ENCODE measurements at places on chromosomes 3 and 15.
A peak's percentile ranks its signal among the peaks of the same experiment; 100 is the strongest.

GRCh38 chr3:150073031-150073430, 102.3 kb upstream of the PFN2 start:
- DNase-seq = peak; percentile 66

GRCh38 chr3:171986757-171987518, 52.4 kb upstream of the FNDC3B start:
- peak; percentile 53 for DNase-seq

GRCh38 chr15:58931987-58932588, 1.4 kb downstream of the SLTM start:
- DNase-seq = peak; percentile 47

GRCh38 chr3:129574206-129574605, 31.2 kb downstream of the H1-8 start:
- no peak for DNase-seq

DNA sequence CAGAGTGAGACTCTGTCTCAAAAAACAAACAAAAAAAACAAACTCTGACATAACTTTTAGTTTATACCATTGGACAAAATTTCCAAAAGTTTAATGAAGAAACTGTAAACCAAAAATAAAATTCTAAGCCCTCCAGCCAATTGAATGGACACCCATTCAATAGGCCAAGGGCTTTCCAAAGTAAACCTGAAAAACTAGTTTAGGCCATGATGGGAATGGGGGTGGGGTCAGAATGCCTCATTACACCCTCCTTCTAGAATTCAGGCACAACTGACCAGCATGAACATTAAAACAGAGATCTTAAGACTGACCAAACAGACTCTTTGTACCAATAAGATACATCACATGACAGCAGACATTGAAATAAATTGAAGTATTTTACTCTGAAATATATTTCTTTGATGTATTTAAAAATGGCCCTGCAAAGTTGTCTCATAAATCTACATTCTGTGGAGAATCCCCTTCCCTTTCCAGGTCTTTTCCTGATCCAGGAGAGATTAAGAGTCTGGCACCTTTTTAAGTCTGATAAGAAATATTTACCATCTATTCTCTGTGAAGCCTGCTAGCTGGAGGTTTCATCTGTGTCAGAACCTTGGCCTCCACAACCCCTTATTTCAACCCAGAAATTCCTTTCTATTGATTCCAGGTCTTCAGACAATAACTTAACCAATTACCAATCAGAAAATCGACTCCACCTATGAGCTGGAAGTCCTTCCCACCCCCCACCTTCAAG, 15.7 kb downstream of the THOC7 start:
- DNase-seq = no peak

DNA sequence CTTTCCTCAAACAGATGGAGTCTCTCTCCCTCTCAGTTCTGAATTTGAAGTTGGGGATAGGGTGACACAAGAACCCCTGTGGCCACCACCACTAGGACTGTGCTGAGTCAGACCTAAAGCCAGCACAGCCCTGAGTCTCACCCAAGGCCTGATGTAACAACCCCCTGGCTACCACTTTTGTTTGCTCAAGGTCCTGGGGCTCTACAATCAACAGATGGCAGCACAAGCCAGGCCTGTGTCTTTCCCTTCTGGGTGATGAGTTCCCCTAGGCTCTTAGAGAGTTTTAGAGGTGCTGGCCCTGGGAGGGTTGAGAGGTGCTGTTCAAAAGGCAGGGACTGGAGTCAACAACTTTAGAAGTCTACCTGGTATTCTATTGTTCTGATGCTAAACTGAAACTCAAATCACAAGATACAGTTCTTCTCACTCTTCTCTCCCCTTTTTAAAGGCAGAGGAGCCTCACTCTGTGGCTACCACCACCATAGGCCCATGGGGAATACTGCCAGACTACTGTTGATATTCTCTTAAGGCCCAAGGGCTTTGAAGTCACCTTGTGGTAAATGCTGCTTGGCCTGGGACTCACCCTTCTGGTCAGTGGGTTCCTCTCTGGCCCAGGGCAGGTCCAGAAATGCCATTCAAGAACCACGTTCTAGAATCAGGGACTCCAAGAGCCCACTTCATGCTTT, 6.5 kb downstream of the OR5K4 start:
- no peak for DNase-seq

- DNase-seq = no peak
Observed at GRCh38 chr3:71487418-71487817, 96.1 kb downstream of the FOXP1 start.

DNA sequence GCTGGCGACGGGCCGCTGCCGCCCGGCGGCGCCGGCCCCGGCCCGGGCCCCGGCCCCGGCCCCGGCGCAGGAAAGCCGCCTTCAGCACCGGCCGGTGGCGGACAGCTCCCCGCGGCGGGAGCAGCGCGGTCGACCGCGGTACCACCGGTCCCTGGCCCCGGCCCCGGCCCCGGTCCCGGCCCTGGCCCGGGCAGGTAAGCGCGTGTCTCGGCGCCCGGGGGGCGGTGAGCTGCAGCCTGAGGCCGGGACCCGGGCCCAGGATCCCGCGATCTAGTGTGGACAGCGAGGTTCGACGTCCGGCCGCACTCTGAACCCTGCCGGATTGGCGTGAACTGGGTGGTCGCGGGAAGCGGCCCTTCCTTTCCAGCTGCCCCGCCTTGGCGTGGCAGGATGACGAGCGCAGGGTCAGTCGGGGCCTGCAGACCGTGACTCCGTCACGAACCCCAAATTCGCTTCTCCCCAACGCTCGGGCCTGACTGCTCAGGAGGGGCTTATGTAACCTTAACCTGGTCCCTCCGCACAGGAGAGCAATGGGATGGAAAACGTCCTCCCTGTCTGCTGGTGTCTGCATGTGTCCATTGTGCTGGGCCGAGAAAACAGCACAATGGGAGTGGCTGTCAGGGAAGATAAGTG, 472 bp downstream of the BSN start:
- DNase-seq = no peak

- DNase-seq = peak; percentile 63
Observed at GRCh38 chr3:148642616-148643015, 55.1 kb upstream of the AGTR1 start.

DNA sequence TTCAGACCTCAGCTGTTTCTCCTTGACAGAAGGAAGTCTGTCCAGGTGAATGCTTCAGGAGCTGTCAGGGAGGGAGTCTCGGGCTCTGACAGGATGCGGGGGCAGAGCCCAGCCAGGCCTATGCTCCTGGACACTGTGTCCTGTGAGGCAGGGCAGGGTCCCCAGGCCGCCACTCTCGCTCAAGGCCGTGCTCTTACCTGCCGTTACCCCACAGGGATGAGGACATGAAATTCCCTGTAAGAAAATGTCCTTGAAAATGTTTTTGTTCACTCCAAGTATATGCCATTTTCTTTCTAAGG, 63.9 kb downstream of the BOC start:
- no peak for DNase-seq

- peak; percentile 31 for DNase-seq
Observed at GRCh38 chr3:24714436-24714835, 219.8 kb upstream of the THRB start.

- DNase-seq = peak; percentile 34
Observed at GRCh38 chr15:85749261-85750151, 45.2 kb downstream of the KLHL25 start.

DNA sequence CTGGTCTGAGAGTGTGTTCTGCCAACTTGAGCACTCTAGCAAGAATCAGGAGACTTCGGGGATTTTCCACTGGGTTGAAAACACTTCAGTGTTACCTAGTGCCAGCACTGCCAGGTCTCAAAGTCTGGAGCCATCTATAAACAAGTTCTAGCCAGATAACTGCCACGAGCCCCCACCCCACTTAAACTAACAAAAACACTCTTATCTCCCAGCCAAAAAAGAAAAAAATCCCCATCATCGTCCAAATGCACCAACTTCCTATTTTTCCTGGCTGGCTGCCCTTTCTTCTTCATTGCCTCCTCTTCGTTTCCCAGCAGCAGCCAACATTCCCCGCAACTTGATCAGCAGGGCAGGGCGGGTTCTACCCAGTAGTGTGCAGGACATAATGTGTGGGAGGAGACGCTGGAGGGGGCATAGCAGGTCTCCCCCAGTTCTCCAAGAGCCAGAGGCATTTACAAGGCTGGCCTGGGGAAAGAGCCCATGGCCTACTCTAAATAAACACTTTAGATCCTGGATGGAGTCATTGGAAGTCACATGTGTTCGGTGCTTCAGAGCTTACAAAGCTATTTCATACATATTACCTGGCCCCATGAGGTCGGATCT, 29.5 kb downstream of the C2CD4B start:
- DNase-seq = peak; percentile 24

- no peak for DNase-seq
Observed at GRCh38 chr3:37712421-37712820, 149.3 kb upstream of the CTDSPL start.

DNA sequence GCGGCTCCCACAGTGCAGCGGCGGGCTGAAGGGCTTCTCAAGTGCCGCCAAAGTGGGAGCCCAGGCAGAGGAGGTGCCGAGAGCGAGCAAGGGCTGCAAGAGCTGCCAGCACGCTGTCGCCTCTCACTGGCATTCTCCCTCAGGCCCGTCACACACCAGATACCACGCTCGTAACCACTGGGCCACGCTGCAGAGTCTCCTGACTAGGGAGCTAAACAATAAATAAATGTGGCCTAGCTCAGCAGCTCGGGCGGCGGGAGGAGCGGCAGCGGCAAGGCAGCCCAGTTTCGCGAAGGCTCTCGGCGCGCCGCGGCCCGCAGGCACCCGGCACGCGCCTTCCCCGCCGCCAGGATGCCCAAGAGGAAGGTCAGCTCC, 55.9 kb upstream of the FAM174B start:
- no peak for DNase-seq

DNA sequence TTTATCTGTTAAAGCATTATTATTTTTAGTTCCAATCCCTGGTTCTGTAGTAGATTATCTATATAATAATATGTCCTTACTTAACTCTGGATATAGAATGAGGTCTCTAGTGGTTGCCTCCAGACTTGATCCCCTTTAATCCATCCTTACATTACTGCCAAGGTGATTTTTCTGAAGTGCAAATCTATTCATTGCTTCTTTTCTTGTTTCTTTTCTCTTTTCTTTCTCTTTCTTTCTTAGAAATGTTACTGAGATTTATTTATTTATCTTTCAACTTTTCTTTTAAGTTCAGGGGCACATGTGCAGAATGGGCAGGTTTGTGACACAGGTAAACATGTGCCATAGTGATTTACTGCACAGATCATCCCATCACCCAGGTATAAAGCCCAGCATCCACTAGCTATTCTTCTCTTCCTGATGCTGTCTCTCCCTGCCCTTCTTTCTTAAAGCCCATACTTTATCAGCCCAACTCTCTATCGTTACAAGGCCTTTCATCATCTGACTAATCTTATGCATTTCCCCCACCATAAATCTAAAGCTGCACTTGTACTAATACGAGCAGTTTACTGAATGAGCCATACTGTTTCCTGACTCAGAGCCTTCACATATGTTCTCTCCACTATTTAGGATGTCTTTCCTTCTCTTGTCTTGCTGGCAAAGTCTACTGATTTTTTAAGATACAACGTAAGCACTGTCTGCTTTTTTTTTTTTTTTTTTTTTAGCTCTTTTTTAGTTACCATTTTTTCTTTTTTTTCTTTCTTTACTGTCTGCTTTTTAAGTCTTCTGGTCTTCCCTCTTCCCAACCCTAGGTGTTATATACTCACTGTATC, 4.6 kb downstream of the GLCE start:
- peak; percentile 81 for DNase-seq

DNA sequence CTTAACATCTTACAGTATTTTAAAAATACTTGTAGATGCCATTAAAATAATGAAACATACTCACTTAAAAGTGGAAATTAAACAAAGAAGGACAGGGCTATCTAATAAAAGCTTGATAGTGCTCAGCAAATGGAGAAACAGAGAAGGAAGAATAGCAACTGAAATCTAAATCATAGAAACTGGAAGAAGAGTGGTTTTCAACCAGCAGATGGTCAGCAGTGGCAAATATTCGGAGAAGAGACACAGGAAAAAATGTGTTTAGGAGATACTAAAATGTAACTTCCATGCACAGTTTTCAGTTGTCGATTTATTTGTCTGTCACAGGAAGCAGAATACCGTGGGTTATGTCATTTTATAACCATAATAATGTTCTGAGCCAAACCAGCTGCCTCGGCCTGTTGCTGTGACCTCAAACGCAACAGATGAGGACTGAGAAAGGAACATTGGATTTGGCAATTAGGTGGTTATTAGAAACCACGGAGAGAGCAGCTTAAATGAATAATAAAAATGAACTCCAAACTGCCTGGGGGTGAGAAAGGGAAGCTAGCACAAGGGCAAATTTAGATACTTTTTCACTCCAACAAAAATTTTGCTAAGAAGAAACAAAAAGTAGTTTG, 246.6 kb upstream of the KCNMB2 start:
- DNase-seq = no peak

GRCh38 chr3:167882057-167882667, 146.6 kb downstream of the SERPINI1 start:
- DNase-seq = peak; percentile 48

DNA sequence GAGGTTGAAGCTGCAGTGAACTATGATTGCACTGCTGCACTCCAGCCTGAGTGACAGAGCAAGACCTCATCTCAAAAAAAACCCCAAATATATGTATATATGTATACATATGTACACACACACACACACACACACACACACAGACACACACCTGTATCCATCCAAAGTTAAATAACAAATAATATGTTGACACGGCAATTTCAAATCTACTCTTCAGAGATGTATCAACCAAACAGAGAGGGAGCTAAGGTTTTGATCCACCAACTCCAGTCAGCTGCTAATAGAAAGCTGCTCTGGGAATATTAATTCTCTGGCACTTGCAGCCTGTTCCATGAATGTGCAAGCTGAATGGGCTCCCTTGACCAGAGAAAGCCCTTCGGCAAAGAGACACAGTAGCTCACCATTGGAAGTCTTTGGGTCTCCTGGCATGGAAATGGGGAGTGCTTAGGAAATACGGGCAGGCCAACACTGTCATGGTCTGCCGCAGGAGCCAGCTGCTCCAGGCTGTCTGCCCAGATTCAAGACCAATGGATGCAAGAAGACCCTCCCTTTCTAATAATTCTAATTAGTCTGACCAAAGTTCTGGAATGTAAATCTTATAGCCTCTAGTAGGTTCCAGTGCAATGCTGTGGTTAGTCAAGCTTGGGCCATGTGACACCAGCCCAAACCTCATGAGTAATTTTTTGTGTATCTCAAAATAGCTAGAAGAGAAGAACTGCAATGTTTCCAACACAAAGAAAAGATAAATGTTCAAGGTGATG, 299.8 kb downstream of the KBTBD8 start:
- DNase-seq = no peak

DNA sequence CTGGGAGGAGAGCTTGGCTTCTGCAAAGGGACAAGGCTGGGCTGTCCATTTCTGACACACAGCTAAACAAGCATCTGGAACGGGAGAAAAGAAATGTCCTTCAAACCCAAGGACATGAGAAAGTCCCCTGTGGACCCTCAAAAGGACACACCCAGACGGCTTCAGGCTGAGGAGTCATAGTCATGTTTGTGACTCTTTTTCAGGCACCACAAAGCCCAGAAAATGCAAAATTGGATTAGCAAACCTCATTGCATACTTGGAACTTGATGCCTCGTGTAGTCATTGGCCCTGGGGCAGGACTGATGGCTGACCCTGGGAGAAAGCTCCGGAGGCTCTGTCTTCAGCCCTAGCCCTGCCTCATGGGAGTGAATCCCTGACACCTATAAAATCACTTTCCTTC, 21.5 kb downstream of the FAM174B start:
- no peak for DNase-seq
